ENCODE measurements at places on chromosomes 13 and 19. TPM values are rescaled to one million over a fixed set of nuclear protein-coding genes. Genes with fewer than 3 reads are reported as not detected.

GRCh38 chr19:12137221-12137940 lies 2.8 kb downstream of the ZNF20 start:
- no peak for DNase-seq
- H3K36me3 ChIP-seq: peaks cover 50% of the 10 kb centered on the region
- H3K27me3 ChIP-seq: no peaks in the 10 kb centered on the region
- no peak overlapping the region for H3K4me3 ChIP-seq
- H3K4me1 ChIP-seq: peaks cover 21% of the 10 kb centered on the region

GRCh38 chr19:49920624-49921363 lies 8.2 kb upstream of the ATF5 start:
- DNase-seq: no peak
- H3K4me3 ChIP-seq: no peak overlapping the region
- peaks cover 5% of the 10 kb centered on the region for H3K4me1 ChIP-seq

ZC3H4 gene
- 9.5 TPM for total RNA-seq

GRCh38 chr19:33395561-33396550 lies 22.3 kb downstream of the CEBPG start:
- no peak for DNase-seq
- H3K27ac ChIP-seq: no peak overlapping the region
- peaks cover 70% of the 10 kb centered on the region for H3K4me1 ChIP-seq
- no peak overlapping the region for H3K4me3 ChIP-seq

DNA sequence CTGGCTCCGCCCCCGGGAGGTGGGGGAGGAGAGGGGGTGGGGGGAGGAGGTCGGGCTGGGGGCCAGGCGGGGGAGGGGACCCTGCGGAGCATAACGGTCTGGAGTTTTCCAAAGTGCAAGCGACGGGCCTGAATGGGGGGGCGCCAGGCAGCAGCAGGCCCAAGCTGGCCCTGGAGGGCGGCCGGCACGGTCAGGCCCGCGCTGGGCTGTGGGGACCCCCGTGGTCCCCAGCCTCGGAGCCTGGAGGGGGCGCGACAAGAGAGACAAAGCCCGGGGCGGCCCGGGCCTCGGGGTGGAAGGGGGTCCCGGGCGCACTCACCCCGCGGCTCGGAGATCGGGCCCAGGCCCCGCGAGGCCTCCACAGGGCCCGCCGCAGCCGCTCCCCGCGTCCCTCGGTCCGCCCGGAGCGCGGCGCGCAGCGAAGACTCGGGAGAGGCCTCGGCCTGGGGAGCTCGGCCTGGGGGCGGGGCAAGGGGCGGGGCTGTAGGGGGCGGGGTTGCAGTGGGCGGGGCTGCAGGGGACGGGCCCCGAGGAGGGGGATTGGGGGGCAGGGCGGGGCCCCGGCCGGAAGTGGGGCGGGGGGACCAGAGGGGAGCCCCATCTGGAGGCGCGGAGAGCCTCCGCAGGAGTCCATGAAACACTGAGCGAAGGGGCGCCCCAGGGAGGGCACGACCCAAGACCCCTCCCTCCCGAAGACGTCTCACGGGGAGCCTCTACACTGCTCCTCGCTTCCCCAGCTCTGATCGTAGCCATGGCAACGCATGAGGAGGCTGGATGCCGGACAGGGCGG lies 47.6 kb downstream of the PTPRS start:
- peak overlapping the region; percentile 52 for H3K27ac ChIP-seq
- H3K4me3 ChIP-seq: peak overlapping the region; percentile 58
- peak; percentile 82 for DNase-seq

- no peaks in the 10 kb centered on the region for H3K36me3 ChIP-seq
- H3K4me3 ChIP-seq: no peak overlapping the region
- no peak for DNase-seq
- no peaks in the 10 kb centered on the region for H3K27me3 ChIP-seq
- no peak overlapping the region for H3K27ac ChIP-seq
Observed at GRCh38 chr13:75216038-75216437, 265.9 kb downstream of the TBC1D4 start.

DNA sequence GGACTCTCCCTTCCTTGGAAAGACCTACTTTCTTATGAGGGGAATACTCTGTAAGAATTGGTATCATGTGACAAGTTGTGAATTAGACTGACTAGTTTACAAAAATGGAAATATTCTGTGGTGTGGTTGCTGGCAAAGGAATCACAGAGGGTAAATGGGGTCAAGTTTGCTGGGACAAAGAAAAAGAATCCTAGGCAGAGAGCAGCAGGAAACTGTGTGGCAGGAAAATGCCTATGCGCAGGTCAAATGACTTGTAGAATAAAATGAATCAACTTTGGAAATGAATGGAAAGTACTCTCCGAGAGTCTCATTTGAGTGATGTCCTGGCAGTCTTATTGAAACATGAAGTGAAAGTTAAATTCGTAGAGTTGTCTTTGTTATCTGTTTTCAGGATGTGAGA lies 1250.7 kb downstream of the UQCRFS1 start:
- no peaks in the 10 kb centered on the region for H3K36me3 ChIP-seq
- no peaks in the 10 kb centered on the region for H3K27me3 ChIP-seq
- H3K4me1 ChIP-seq: no peaks in the 10 kb centered on the region

AMER2 gene
- total RNA-seq: 81.6 TPM

DNA sequence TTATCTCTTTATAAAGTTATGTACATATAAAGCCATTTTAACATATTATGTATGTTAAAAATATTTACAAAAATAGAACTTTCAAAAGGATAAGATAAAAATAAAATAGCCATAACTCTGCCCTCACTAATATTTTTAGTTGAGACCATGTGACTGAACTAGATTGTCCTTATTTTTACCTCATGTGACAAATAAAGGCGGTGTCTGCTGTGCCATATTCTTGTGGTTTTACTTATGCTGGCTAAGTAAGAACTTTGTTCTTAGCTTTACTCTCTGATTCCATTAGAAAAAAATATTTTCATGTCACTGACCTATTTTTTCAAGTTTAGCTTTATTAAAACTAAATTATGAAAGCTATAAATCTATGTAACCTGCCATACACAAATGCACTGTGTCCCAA lies 135.6 kb upstream of the TSC22D1 start:
- H3K27me3 ChIP-seq: no peaks in the 10 kb centered on the region
- no peak overlapping the region for H3K4me3 ChIP-seq
- DNase-seq: no peak
- no peaks in the 10 kb centered on the region for H3K36me3 ChIP-seq
- no peak overlapping the region for H3K27ac ChIP-seq

GRCh38 chr19:48529156-48529555 lies 17.5 kb upstream of the LMTK3 start:
- DNase-seq: no peak
- no peaks in the 10 kb centered on the region for H3K27me3 ChIP-seq

GRCh38 chr13:20565115-20565736 lies 1.7 kb upstream of the IFT88 start:
- H3K36me3 ChIP-seq: no peaks in the 10 kb centered on the region
- no peak overlapping the region for H3K4me3 ChIP-seq
- no peak for DNase-seq
- H3K27ac ChIP-seq: no peak overlapping the region

DNA sequence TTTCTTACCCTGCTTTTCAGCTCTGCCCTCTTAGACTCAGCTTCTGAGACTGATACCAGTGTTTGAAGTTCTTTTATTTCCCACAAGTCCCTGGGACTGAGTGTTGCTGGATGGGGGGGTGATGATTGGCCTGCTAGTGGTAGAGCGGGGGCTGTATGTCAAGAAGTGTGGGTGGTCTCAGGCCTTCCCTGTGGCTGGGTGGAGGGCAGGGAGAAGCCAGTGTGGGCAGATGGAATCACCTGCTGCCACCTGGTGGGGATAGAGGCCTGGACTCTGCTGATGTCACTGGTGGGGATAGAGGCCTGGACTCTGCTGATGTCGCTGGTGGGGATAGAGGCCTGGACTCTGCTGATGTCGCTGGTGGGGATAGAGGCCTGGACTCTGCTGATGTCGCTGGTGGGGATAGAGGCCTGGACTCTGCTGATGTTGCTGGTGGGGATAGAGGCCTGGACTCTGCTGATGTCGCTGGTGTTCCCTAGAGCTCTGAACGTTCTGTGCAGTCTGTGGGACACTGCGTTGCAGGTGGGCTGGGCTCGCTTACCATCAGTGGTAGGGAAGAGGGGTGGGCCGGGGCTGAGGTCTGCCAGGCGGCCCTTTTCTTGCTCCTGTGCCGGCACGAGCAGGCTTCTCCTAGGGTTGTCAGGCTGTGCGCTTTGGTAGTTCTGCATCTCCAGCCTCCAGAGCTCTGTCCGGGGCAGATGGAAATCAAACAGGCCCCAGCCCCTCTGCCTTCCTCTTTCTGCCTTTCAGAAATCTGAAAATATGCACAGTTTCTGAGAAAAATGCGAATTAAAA lies 101.3 kb downstream of the ARHGEF7 start:
- no peaks in the 10 kb centered on the region for H3K27me3 ChIP-seq
- H3K4me3 ChIP-seq: no peak overlapping the region
- peaks cover 7% of the 10 kb centered on the region for H3K36me3 ChIP-seq
- DNase-seq: peak; percentile 72
- H3K4me1 ChIP-seq: peaks cover 34% of the 10 kb centered on the region

- H3K27me3 ChIP-seq: no peaks in the 10 kb centered on the region
- H3K4me3 ChIP-seq: no peak overlapping the region
Observed at GRCh38 chr13:49112782-49113525, 107.2 kb upstream of the MLNR start.

ZNF135 gene
- 21.4 TPM for total RNA-seq

DNA sequence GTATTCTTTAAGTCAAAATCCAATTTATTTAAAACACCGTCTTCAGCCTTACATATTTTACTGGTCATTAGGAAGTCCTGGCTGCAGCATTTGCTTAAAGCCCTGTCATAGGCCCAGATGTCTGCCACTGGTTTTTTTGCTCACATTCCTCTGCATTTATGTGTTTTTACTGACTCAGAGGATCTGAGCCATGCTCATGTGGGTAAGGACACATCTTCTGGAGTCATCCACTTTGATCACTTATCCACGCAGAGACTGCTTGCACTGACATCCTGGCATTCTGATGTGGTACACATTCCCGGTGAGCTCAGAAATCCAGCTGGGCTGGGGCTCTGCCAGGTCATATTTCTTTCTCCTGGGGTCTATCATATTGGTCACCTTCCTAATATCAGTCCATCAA lies 531.7 kb upstream of the ARGLU1 start:
- no peaks in the 10 kb centered on the region for H3K4me1 ChIP-seq
- no peaks in the 10 kb centered on the region for H3K27me3 ChIP-seq
- no peak for DNase-seq
- no peak overlapping the region for H3K27ac ChIP-seq

KLK6 gene
- 5.7 TPM for total RNA-seq

- H3K4me3 ChIP-seq: no peak overlapping the region
- no peak overlapping the region for H3K27ac ChIP-seq
- H3K36me3 ChIP-seq: peaks cover 8% of the 10 kb centered on the region
- no peaks in the 10 kb centered on the region for H3K27me3 ChIP-seq
- peaks cover 13% of the 10 kb centered on the region for H3K4me1 ChIP-seq
Observed at GRCh38 chr13:110445183-110445582, 116.3 kb downstream of the RAB20 start.

- DNase-seq: no peak
- no peak overlapping the region for H3K4me3 ChIP-seq
- peaks cover 29% of the 10 kb centered on the region for H3K4me1 ChIP-seq
- no peak overlapping the region for H3K27ac ChIP-seq
- H3K27me3 ChIP-seq: no peaks in the 10 kb centered on the region
- peaks cover 46% of the 10 kb centered on the region for H3K36me3 ChIP-seq
Observed at GRCh38 chr19:34961775-34962686, 2.0 kb downstream of the ZNF792 start.

GRCh38 chr13:25207291-25207810 lies 35.3 kb upstream of the AMER2 start:
- no peak overlapping the region for H3K4me3 ChIP-seq
- H3K27me3 ChIP-seq: no peaks in the 10 kb centered on the region
- H3K27ac ChIP-seq: no peak overlapping the region
- peaks cover 5% of the 10 kb centered on the region for H3K4me1 ChIP-seq
- no peaks in the 10 kb centered on the region for H3K36me3 ChIP-seq

ERFL gene
- 0.11 TPM for total RNA-seq

GRCh38 chr13:31395090-31395489 lies 195.3 kb downstream of the B3GLCT start:
- no peaks in the 10 kb centered on the region for H3K27me3 ChIP-seq
- DNase-seq: no peak
- H3K27ac ChIP-seq: no peak overlapping the region
- H3K36me3 ChIP-seq: no peaks in the 10 kb centered on the region
- no peak overlapping the region for H3K4me3 ChIP-seq

FXYD3 gene
- 2.6 TPM for total RNA-seq

GRCh38 chr13:95573221-95573620 lies 20.7 kb downstream of the CLDN10 start:
- no peak overlapping the region for H3K27ac ChIP-seq
- H3K36me3 ChIP-seq: peaks cover 3% of the 10 kb centered on the region
- no peak overlapping the region for H3K4me3 ChIP-seq
- no peaks in the 10 kb centered on the region for H3K4me1 ChIP-seq
- no peak for DNase-seq

AMH gene
- 3.3 TPM for total RNA-seq

- H3K27ac ChIP-seq: no peak overlapping the region
- H3K36me3 ChIP-seq: no peaks in the 10 kb centered on the region
- no peak overlapping the region for H3K4me3 ChIP-seq
- H3K27me3 ChIP-seq: no peaks in the 10 kb centered on the region
- no peaks in the 10 kb centered on the region for H3K4me1 ChIP-seq
Observed at GRCh38 chr13:69946511-69946910, 161.1 kb upstream of the ATXN8OS start.

GPATCH1 gene
- total RNA-seq: 12.5 TPM

- H3K4me3 ChIP-seq: no peak overlapping the region
- no peak overlapping the region for H3K27ac ChIP-seq
- no peaks in the 10 kb centered on the region for H3K4me1 ChIP-seq
- H3K27me3 ChIP-seq: no peaks in the 10 kb centered on the region
Observed at GRCh38 chr13:64272681-64273080, 2857.0 kb upstream of the PCDH20 start.

DNA sequence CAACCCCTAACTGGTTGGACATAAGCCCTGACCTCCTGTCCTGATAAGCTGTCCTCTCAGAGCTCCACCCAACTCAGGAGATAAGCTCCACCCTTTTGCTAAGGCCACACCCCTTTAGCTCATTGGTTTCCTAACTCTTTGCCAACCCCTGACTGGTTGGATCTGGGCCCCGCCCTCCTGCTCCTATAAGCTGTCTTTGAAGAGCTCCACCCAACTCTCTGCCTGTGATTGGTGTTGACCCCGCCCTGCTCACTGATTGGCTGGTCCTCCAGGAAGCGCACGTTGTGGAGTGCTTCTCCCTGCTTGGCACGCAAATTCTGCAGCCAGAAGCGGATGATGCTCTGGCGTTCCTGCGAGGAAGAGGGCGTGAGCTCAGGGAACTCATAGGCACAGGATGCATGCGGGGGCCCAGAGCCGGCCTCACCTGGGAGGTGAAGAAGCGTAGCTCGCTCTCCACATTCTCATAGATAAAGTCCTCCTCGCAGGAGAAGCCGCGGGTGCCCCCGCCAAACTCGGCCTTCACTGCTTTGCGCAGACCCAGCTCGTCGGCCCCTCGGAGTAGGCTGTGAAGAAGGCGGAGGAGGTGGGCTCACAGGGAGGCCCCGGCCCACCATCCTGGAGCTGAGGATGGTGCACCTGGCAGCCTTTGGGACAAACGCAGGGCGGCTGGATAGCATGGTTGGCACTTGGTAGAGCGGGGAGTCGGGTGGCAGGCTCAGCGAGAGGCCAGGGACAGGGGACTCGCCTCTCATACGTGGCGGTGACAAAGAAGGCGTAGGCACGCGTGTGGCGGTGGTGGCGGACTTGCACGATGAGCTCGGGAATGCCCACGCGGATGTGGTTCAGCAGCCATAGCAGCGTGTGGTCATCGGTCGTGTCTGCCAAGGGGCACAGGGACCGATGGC lies 1.7 kb downstream of the ANO8 start:
- peaks cover 53% of the 10 kb centered on the region for H3K36me3 ChIP-seq
- no peak overlapping the region for H3K27ac ChIP-seq
- no peak overlapping the region for H3K4me3 ChIP-seq
- peaks cover 63% of the 10 kb centered on the region for H3K4me1 ChIP-seq
- no peaks in the 10 kb centered on the region for H3K27me3 ChIP-seq
- DNase-seq: no peak

All from spinal cord (tissue), 10 donors.